Fibroblast of skin of scalp (primary cell): ENCODE measurements at places on chromosomes 3 and 15.

DNA sequence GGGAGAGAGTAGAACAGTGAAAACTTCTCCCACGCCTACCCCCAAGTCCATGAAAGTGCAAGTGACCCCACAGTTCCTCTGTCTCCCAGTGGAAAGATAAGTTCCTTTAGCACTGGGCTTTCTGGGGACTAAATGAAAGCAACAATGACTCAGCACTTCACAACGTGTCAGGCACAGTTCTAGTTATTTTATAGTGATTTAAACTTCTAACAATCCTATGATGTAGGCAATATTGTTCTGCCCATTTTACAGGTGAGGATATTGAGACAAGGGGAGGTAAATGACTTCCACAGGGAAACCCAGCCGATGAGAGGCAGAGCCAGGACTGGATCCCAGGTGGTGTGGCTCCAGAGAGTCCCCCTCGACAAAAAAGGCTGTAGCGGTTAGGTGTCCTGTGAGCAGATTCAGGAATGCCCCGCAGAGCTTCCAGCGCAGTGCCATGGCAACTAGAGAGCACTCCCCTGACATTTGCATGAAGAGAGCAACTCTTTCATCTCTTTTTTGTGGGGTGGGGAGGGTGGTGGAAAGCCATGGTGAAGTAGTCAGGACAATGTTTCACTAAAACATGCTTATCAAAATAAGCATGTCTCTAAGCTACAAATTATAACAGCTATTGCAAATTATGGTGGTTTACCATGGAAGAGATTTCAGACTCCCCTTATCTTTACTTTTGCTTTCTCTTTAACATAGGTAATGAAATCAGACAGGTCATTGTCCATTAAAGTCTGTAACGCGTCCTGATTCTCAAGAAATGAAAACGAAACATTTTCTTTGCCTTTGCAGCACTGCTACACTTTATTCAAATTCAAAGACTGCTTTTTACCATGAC, 62.1 kb downstream of the NR2F2 start:
- no peak for DNase-seq

DNA sequence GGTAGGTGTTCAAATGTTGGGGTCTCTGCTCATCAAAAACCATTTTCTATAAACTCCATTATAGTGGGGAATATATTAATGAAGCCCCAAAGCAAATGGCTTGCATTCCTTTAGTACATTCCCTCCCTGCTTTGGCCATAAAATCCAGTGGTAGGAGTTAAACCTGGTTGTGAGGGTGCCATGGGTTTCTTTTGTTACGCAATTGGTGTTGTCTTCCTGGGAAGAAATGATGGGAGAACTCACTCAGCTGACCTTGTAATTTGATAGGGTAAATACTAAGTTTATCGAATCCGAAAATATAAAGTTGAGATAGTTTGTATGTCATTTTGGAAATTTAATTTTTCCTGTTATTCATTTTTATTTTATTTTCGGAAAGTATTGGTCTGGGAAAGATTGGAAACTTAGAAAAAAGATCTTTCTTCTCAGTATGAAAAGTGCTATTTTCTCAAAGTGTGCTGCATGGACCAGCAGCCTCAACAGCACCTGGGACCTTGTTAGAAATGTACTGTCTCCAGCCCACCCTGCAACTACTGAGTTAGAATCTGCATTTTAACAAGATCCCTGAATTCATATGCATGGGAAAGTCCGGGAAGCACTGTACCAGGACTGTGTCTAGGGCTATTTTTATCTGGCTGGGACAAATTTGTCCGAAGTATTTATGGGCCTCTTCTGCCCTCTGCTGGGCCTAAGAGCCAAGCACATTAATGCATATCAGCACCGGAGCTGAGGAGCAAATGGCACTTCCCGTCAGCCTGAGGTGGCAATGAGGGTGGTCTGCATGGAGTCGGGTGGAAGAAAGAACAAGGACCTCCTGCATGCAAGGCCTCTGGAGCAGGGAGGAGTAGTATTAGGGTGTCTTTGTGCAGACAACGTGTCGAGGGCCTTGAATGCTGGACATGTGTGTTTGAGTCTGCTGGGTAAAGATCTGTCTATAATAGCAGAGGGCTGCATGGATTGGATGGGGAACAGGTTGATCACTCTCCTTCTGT, 54.7 kb downstream of the FAM81A start:
- DNase-seq: peak; percentile 73

DNA sequence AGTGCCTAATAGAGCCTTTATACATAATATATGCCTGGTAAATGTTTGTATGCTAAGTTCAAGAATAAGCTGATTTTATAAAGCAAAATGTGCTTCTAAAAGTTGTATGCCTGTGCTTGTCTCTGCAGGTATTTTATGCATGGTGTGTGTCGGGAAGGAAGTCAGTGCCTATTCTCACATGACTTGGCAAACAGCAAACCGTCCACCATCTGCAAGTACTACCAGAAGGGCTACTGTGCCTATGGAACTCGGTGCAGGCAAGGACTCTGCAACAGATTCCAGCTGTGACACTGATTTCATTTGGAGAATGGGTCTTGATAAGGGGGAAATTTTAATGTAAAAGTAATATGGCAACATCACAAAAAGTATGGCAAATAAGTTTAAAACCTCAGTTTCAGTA, 11.9 kb downstream of the MKRN2 start:
- DNase-seq: no peak

GRCh38 chr15:33535135-33535534, 224.4 kb downstream of the RYR3 start:
- DNase-seq: no peak

DNA sequence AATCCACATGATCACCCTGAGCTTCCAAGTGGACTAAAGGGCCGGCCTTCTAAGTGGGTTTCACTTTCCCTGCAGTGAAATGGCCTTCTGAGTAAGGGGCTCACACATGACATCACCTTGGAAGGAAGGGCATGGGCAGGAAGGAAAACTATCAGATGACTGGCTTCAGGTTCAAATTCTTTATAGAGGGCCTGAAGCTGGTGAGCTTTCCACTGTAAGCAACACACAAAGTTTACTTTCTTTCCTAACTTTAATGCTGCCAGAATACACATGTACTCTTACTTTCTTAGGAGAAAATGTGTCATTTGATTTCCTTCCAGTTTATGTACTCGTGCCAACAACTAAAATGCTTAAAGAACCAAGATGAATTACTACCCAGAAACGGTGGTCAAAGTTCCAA, 475.6 kb downstream of the FOXP1 start:
- DNase-seq: no peak

DNA sequence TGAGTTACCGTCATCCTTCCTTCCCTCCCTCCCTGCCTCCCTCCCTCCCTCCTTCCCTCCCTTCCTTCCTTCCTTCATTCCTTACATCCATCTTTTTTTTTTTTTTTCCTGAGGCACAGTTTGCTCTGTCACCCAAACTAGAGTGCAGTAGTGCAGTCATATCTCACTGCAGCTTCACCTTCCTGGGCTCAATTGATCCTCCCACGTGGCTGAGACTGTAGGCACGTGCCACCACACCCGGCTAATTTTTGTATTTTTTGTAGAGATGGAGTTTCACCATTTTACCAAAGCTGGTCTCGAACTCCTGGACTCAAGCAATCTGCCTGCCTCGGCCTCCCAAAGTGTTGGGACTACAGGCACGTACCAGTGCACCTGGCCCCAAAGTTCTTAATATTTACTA, 25.8 kb downstream of the USP3 start:
- DNase-seq: no peak

- no peak for DNase-seq
These were observed 7.9 kb downstream of the FSIP1 start for GRCh38 chr15:39774688-39775267.

GRCh38 chr3:61975199-61975598, 398.2 kb downstream of the FEZF2 start:
- DNase-seq: no peak

DNA sequence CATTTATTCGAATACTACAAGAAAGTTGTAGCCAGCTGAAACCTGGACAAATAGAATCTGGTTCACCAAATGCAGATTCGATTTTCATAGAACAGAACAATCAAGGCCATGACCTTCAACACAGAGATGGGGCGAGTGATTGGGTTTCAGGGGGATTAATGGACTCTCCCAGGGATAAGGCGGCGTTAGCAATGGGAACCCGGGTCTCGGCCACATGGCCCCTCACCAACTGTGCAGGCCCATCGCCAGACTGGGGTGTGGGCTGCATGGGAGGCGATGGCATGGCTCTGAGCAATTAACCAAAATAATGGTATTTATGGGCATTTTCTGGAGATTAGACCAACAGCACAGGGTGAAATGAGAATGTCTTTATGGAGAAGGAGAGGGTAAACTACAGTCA, 34.2 kb downstream of the VGLL4 start:
- no peak for DNase-seq

DNA sequence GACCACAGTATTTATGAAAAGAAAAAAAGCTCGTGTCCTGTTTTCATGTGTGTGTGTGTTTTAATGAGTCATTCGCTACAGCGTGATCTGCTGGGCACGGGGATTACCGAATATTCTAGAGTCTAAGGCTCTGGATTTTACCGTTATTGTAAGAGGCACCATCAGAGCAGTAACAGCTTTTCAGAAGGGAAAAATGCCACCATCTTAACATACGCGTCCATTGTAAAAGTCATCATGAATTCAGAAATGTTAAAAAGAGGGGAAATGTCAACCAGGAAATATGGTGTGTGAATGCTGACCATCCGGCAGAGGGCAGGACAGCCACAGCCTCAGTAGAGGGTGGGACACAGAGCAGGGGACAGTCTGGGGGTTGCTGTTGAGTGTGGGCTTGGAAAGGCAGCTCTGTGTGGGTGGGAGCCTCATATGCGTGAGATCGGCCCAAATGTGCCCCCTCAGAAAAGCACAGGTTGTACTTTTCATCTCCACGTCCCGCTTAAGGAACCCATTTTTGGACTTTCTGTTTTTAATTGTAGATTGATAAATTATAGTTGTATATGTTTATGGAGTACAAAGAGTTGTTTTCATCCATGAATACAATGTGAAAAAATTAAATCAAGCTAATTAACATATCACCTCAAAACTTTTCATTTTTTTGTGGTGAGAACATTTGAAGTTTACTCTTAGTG, 69.6 kb downstream of the ASB7 start:
- DNase-seq: peak; percentile 56

GRCh38 chr3:39941931-39942330, 132.5 kb downstream of the MYRIP start:
- DNase-seq: no peak

GRCh38 chr3:158264894-158265293, 155.0 kb downstream of the RSRC1 start:
- DNase-seq: no peak

GRCh38 chr15:65885668-65886218, 16.5 kb downstream of the RAB11A start:
- DNase-seq: no peak

DNA sequence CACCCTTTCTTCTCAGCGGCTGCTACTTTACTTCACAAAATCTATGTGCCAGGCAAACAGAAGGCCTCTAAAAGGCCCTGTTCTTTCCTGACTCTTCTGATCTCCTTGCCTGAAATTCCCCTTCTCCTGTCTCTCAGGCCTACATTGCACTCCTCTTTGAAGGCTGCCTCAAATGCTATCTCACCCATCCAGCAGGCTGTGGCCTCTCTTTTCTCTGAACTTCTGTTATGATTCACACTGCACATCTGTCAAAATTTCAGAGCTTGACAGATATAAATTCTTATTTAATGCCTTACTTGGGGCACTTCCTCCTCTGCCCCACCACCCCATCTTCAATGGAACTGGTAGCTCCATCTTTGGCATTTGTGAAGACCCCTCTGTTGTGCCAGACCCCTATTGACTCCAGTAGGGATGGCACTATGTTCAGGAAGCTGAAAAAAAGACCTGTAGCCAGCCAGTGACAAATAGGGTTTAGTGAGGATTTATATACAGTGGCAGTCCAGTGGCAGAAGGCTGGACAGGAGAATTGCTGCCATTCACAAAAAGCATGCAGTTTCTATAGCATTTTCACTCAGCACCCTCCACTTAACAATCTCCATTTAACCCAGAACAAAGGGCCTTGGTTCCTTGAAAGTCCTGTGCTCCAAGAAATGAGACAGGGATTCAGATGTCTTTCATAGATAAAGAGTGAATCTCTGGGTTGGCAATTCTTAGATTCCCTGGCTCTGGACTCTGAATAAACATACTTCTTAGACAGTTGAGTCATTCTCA, 415.8 kb upstream of the GRM7 start:
- no peak for DNase-seq

- peak; percentile 90 for DNase-seq
These were observed 13.3 kb upstream of the PAQR9 start for GRCh38 chr3:142976621-142977398.

DNA sequence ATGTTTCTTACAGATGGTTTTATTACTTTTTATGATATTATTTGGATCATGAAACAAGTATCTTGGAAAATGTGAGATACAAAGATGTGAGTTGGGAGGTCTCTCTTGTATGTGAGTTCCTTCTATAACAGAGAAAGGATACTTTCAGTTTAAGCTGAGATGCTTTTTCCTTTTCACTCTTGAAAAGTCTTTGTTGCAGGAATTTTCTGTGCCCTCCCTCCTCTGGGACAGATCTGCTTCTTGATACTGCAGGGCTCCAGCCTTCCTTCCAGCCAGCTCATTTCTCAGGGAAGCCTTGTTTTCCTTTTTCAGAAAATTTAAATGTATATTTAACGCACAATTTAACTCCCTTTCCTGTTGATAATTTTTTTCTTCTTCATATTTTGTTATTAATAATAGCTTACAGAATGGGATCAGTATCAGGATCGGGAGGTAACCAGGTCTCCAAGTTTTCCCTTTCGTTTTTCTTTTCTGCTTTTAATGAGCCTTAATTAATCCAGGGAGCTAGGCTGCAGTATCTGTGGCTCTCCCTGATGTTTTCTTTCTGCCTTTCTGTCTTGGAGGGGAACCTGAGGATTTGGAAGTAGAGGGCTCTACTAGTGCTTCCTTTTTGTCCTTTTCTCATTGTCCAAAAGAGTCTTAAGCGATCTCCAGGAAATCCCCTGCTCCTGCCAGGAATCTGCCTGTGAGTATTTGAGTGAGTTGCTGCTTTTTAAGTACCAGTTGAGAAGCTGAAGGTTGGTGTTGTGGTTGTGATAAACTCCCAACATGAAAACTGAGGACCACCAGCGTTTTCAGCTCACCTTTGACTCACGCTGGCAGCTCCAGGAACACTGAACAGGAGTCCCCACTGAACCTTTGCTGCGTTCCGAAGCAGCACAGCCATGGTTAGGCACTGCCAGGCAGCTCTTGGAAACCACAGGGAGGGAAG, 105.7 kb downstream of the IGF1R start:
- DNase-seq: peak; percentile 17

DNA sequence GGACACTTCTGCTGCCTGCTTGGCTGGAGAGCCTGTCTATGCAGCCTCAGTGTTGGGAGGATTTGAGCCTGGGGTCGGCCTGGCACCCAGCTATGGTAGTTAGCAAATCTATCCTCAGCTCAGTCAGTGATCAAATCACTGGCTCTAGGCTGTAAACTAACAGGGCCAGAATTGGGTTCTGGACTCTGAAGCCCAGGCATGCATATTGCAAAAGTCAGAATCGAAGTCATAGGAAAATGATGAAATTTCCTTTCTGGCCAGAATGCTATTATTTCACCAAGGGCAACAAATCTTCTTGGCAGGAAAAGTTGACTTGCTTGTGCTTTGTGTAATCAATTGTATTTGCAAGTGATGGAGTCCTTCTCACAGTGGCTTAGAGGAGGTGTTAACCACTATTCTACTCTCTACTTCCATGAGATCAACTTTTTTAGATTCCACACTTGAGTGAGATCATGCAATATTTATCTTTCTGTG, 482.6 kb upstream of the TPRG1 start:
- peak; percentile 81 for DNase-seq
